ENCODE measurements at places on chromosomes 4 and X. TPM values are rescaled to one million over a fixed set of nuclear protein-coding genes. Genes with fewer than 3 reads are reported as not detected.

ZMAT1 gene
- 23.7 TPM for total RNA-seq

GRCh38 chr4:106238820-106239420 lies 77.1 kb downstream of the TBCK start:
- H3K27me3 ChIP-seq: no peaks in the 10 kb centered on the region
- H3K36me3 ChIP-seq: peaks cover 10% of the 10 kb centered on the region
- no peak overlapping the region for H3K4me3 ChIP-seq
- H3K4me1 ChIP-seq: no peaks in the 10 kb centered on the region
- DNase-seq: no peak

- no peaks in the 10 kb centered on the region for H3K36me3 ChIP-seq
- no peak for DNase-seq
- H3K4me1 ChIP-seq: peaks cover 7% of the 10 kb centered on the region
- H3K27ac ChIP-seq: no peak overlapping the region
Observed at GRCh38 chr4:87144356-87144755, 76.1 kb downstream of the KLHL8 start.

- no peaks in the 10 kb centered on the region for H3K27me3 ChIP-seq
- peak within 1 kb of the TSS; percentile 94 for H3K27ac ChIP-seq
- DNase-seq: peak; percentile 93
- peak within 1 kb of the TSS; percentile 99 for H3K4me3 ChIP-seq
- peaks cover 39% of the 10 kb centered on the region for H3K4me1 ChIP-seq
Observed at GRCh38 chr4:7043284-7044136, at the start of gene TADA2B. TSS of gene TADA2B (plus strand) at chr4:7043372. CDS start at chr4:7043580, 208 bp downstream.

- no peaks in the 10 kb centered on the region for H3K36me3 ChIP-seq
- H3K4me3 ChIP-seq: no peak overlapping the region
- no peaks in the 10 kb centered on the region for H3K27me3 ChIP-seq
- H3K27ac ChIP-seq: no peak overlapping the region
- DNase-seq: no peak
Observed at GRCh38 chr4:11435557-11435956, 6.9 kb upstream of the HS3ST1 start.

- no peaks in the 10 kb centered on the region for H3K27me3 ChIP-seq
- DNase-seq: peak; percentile 42
- no peak overlapping the region for H3K4me3 ChIP-seq
- H3K36me3 ChIP-seq: peaks cover 9% of the 10 kb centered on the region
- H3K27ac ChIP-seq: no peak overlapping the region
- no peaks in the 10 kb centered on the region for H3K4me1 ChIP-seq
Observed at GRCh38 chrX:155056877-155057792, 13.8 kb downstream of the CMC4 start.

GRCh38 chr4:158182736-158183135 lies 9.9 kb upstream of the GASK1B start:
- H3K4me3 ChIP-seq: no peak overlapping the region
- H3K27me3 ChIP-seq: no peaks in the 10 kb centered on the region
- DNase-seq: no peak
- H3K27ac ChIP-seq: no peak overlapping the region
- no peaks in the 10 kb centered on the region for H3K36me3 ChIP-seq

TLL1 gene
- 2.0 TPM for total RNA-seq

RGN gene
- 10.2 TPM for total RNA-seq

SATL1 gene
- not detected for total RNA-seq

DNA sequence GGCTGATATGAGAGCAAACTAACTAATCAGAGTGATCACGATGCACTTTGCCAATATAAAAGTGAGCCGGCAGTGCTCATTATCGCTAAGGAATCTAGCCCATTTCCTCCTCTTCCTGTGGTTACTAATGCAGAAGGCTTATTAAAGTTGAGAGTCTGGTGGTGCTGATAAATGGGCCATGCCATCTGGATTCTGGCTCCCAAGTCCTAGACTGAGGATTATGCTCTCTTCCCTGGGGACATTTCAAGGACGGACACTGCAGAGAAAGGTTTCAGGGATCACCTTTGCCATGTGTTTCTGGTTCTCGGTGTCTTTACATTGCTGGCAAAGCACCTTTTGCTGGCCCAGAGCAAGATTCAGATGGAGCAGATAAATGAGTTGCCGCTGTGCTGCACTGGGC lies 85.3 kb downstream of the RTL5 start:
- no peak overlapping the region for H3K4me3 ChIP-seq
- H3K27me3 ChIP-seq: no peaks in the 10 kb centered on the region
- H3K27ac ChIP-seq: no peak overlapping the region
- no peak for DNase-seq
- H3K36me3 ChIP-seq: no peaks in the 10 kb centered on the region

DNA sequence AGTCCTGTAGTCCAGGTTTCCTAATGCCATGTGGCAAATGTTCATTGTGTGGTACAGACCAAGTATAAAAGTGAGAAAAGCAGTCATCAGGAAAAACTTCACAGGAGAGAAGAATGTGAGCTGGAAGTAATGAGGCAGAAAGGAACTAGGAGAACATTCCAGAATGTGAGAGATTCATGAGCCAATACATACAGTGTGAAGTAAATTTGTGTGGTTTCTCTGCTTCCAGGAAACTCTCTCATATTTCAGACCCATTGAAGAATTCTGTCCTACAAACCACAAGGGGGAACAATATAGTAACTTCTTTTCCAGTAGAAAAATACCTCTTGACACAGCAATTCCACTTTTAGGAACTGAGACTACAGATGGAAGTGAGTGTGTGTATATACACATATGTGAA lies 136.5 kb downstream of the RNF150 start:
- no peak for DNase-seq
- no peak overlapping the region for H3K27ac ChIP-seq
- H3K27me3 ChIP-seq: no peaks in the 10 kb centered on the region
- H3K4me1 ChIP-seq: no peaks in the 10 kb centered on the region
- H3K36me3 ChIP-seq: no peaks in the 10 kb centered on the region
- H3K4me3 ChIP-seq: no peak overlapping the region

- H3K4me1 ChIP-seq: peaks cover 33% of the 10 kb centered on the region
- H3K36me3 ChIP-seq: peaks cover 27% of the 10 kb centered on the region
- H3K27ac ChIP-seq: no peak overlapping the region
- H3K4me3 ChIP-seq: no peak overlapping the region
Observed at GRCh38 chr4:121686255-121686654, 10.5 kb downstream of the ANXA5 start.

DNA sequence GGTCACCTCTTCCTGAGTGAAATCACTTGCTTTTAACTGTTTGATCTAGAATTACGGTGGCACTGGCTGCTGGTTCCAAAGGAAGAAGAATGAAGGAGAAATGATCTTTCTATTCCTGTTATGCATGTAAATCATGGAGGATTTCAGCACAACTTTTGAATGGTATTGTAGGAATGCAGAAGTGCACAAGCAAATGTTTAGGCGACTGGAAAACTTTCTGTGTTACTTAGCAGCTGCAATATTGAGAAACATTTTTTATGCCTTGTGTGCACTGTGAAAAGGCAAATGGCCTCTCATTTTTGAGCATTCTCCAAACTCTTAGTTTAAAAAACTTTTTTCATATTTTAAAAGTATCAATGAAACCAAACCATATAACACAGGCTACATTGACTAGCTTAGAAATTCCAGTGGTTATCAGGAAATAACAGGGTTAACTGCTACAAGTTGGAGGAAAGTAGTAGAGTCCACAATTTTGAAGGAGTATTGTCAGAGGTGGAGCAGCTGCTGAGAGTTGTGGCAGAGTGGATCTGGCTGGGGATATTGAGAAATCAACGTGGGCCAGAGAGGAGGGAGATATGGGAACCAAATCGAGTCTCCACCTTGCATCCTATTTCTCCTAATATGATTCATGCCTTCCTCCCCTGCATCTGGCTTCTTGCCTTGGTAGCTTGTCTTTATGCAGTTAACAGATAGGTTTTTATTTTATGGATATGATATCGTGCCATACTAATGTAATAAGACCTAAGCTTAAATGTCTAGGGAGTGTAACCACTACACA lies 32.0 kb upstream of the FHL1 start:
- no peak for DNase-seq
- H3K36me3 ChIP-seq: no peaks in the 10 kb centered on the region
- no peak overlapping the region for H3K4me3 ChIP-seq
- H3K4me1 ChIP-seq: no peaks in the 10 kb centered on the region
- H3K27ac ChIP-seq: peak overlapping the region; percentile 48

- no peak for DNase-seq
- H3K36me3 ChIP-seq: no peaks in the 10 kb centered on the region
- H3K4me1 ChIP-seq: no peaks in the 10 kb centered on the region
Observed at GRCh38 chrX:45660477-45660876, 459.8 kb upstream of the DIPK2B start.

MAGEC3 gene
- not detected for total RNA-seq

DNA sequence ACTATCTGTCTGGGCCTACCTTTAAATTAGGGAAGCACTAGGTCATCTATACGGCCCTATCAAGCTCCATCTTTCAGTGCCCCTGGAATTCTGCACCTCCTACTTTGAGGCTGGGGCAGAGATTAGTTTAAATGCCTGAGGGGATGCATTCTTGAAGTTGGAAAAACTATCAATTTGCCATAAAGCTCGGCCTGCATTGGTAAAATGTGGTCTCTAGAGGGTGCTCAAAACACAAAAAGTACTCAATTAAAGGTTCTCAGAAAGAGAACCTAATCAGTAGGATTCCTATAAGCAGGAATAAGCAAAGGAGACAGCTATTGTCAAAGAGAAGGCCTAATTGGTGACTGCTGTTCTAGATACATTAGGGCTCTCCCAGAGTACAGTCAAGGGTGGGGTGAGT lies 111.7 kb downstream of the AMER1 start:
- DNase-seq: no peak
- no peaks in the 10 kb centered on the region for H3K27me3 ChIP-seq
- no peaks in the 10 kb centered on the region for H3K4me1 ChIP-seq
- no peaks in the 10 kb centered on the region for H3K36me3 ChIP-seq

DNA sequence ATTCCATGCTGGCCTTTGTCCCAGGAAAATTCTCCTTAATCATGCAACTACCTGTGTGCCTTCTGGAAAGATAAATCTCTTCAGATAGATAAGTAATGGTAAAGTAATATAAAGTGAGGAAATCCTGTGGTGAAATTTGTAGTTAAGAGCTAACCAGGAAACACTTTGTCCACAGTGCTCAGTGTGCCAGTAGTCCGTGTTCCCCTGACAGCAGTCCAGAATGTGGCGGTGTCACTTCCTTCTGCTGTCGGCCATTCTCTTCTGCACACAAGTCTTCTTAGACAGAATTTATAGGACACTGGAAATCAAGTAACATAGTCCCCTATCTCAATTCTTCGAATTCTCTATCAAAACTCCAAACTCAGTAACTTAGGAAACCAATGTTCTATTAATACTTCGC lies 5.7 kb upstream of the CXXC4 start:
- H3K36me3 ChIP-seq: no peaks in the 10 kb centered on the region
- DNase-seq: no peak
- no peak overlapping the region for H3K4me3 ChIP-seq
- no peaks in the 10 kb centered on the region for H3K27me3 ChIP-seq
- no peaks in the 10 kb centered on the region for H3K4me1 ChIP-seq
- no peak overlapping the region for H3K27ac ChIP-seq

DNA sequence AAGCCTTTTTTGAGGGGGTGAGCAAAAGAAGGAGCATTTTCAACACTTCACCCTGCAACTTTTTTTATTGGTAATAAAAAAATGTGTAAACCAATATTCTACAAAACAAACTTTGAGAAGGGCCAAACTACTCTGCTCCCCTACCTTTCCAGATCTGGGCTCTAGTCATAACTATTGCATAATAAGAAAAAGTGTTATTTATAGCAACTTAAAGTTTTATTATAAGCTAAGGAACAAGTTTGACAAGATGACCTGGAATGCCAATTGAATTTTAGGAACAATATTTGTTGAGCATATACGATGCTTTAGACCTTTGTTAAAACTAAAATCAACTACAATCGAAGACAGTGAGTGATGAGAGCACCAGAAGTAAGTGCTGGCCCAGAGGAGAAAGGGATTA lies 409.6 kb downstream of the IL15 start:
- no peak for DNase-seq
- no peaks in the 10 kb centered on the region for H3K27me3 ChIP-seq
- no peak overlapping the region for H3K4me3 ChIP-seq
- no peaks in the 10 kb centered on the region for H3K4me1 ChIP-seq
- no peak overlapping the region for H3K27ac ChIP-seq
- no peaks in the 10 kb centered on the region for H3K36me3 ChIP-seq

GRCh38 chrX:27439771-27440170 lies 23.4 kb downstream of the PPP4R3C start:
- no peaks in the 10 kb centered on the region for H3K36me3 ChIP-seq
- H3K4me1 ChIP-seq: no peaks in the 10 kb centered on the region
- no peak overlapping the region for H3K4me3 ChIP-seq

CYTL1 gene
- not detected for total RNA-seq

- no peaks in the 10 kb centered on the region for H3K27me3 ChIP-seq
- H3K4me1 ChIP-seq: no peaks in the 10 kb centered on the region
- no peak for DNase-seq
- H3K27ac ChIP-seq: no peak overlapping the region
- no peak overlapping the region for H3K4me3 ChIP-seq
- H3K36me3 ChIP-seq: no peaks in the 10 kb centered on the region
Observed at GRCh38 chr4:68569466-68570121, 6.5 kb downstream of the UGT2B17 start.

- no peaks in the 10 kb centered on the region for H3K4me1 ChIP-seq
- H3K27me3 ChIP-seq: no peaks in the 10 kb centered on the region
- H3K36me3 ChIP-seq: no peaks in the 10 kb centered on the region
- H3K4me3 ChIP-seq: no peak overlapping the region
- H3K27ac ChIP-seq: no peak overlapping the region
- DNase-seq: no peak
Observed at GRCh38 chr4:110793890-110794554, 171.1 kb upstream of the PITX2 start.

GRCh38 chr4:78529569-78530209 lies 21.9 kb upstream of the ANXA3 start:
- no peaks in the 10 kb centered on the region for H3K36me3 ChIP-seq
- H3K4me3 ChIP-seq: no peak overlapping the region
- H3K4me1 ChIP-seq: no peaks in the 10 kb centered on the region
- H3K27ac ChIP-seq: no peak overlapping the region
- DNase-seq: no peak

DNA sequence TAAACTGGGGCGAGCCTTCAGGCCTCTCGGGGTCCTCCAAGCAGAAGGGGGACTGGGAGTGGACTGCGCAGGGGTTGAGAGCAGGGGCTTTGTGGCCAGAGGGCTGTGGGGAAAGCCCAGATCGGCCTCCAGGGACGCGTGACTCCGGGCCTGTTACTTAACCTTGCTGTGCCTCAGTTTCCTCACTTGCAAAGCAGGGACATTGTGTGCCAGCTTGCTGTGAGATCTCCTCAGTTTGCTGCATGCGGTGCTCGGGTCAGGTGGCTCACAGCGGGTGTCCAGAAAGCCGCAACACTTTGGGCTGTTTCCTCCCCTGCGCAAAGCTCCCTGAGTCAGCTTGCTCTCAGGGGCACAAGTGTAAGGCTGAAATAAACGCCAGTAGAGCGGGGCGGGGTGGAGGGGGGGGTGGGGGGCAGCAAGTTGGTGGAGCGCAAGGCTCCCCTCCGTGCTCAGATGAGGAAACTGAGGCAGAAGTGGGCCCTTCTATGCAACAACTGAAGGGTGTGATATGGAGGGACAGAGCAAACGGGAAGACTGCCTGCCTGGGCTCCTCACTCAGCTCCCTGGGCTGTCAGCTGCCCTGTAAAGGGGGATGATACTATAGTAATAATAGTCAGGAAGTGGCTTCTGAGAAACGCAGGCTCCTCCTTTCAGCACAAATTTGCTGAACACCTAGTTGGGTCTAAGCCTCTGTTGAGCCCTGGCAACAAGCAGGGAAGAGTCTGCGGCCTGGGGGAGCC lies 101.0 kb downstream of the HMX1 start:
- H3K4me1 ChIP-seq: no peaks in the 10 kb centered on the region
- DNase-seq: no peak
- no peak overlapping the region for H3K4me3 ChIP-seq
- H3K27me3 ChIP-seq: no peaks in the 10 kb centered on the region
- H3K27ac ChIP-seq: no peak overlapping the region
